GM23248 (cell line): ENCODE measurements at places on chromosomes 5 and 9. TPM values are rescaled to one million over a fixed set of nuclear protein-coding genes. Genes with fewer than 3 reads are reported as not detected.

- H3K27ac ChIP-seq, result no peak overlapping the region
- DNase-seq, result no peak
- no peaks in the 10 kb centered on the region for H3K36me3 ChIP-seq
- H3K4me3 ChIP-seq, result no peak overlapping the region
These were observed 108.5 kb downstream of the MACIR start for GRCh38 chr5:103366918-103367549.

DNA sequence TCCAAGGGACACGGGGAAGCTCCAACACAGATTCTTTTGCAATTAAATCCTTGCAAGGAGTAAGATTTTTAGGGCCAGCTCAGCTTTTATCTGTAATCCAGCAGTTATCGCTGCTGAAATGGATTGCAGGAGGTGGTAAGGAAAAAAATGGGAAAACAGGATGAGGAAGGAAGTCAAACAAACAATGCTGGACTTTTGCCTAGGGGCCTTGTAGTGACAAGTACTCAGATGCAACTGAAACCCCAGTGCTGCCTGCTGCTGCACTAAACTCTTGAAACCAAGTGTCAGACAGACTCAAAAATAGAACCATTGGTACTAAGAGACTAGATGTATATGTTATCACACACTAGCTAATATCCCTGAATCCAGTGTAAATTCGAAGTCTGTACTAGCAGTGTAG lies 309.2 kb downstream of the CTNND2 start:
- no peaks in the 10 kb centered on the region for H3K27me3 ChIP-seq
- no peak for DNase-seq
- H3K4me1 ChIP-seq, result no peaks in the 10 kb centered on the region
- H3K27ac ChIP-seq, result no peak overlapping the region

DNA sequence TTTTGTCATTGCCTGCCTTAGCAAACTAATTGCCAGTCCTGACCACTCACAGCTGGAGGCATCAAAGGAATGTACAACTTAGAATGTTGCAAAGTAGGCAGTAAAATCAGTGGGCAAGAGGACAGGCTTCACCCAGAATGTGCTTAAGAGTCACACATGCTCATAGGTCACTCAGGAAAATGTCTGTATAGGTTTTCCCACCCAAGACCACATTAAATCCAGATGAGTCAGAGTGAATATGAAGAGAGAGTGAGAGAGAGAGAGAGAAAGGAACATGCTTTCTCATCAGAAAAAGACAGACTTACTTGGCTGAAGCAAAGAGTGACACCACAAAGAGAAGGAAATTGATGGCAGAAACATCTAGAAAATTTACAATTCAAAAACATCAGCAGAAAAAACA lies 37.9 kb downstream of the PLEKHG4B start:
- no peaks in the 10 kb centered on the region for H3K36me3 ChIP-seq
- H3K27ac ChIP-seq, result peak overlapping the region; percentile 51
- peak overlapping the region; percentile 23; the same call in 1 of the 2 replicates for H3K4me3 ChIP-seq
- peaks cover 23% of the 10 kb centered on the region for H3K4me1 ChIP-seq
- peak; percentile 74 for DNase-seq
- H3K27me3 ChIP-seq, result peaks cover 10% of the 10 kb centered on the region; the same call in 1 of the 2 replicates

- H3K4me3 ChIP-seq, result no peak overlapping the region
- H3K27ac ChIP-seq, result no peak overlapping the region
- H3K36me3 ChIP-seq, result no peaks in the 10 kb centered on the region
These were observed 101.0 kb downstream of the NSG2 start for GRCh38 chr5:174146556-174146955.

- H3K4me3 ChIP-seq, result no peak overlapping the region
- no peaks in the 10 kb centered on the region for H3K36me3 ChIP-seq
These were observed 203.7 kb upstream of the SLC24A2 start for GRCh38 chr9:19992556-19992955.

GRCh38 chr5:155564541-155564940 lies 551.0 kb downstream of the KIF4B start:
- H3K27me3 ChIP-seq, result no peaks in the 10 kb centered on the region
- H3K36me3 ChIP-seq, result no peaks in the 10 kb centered on the region
- H3K4me3 ChIP-seq, result no peak overlapping the region
- no peaks in the 10 kb centered on the region for H3K4me1 ChIP-seq

DNA sequence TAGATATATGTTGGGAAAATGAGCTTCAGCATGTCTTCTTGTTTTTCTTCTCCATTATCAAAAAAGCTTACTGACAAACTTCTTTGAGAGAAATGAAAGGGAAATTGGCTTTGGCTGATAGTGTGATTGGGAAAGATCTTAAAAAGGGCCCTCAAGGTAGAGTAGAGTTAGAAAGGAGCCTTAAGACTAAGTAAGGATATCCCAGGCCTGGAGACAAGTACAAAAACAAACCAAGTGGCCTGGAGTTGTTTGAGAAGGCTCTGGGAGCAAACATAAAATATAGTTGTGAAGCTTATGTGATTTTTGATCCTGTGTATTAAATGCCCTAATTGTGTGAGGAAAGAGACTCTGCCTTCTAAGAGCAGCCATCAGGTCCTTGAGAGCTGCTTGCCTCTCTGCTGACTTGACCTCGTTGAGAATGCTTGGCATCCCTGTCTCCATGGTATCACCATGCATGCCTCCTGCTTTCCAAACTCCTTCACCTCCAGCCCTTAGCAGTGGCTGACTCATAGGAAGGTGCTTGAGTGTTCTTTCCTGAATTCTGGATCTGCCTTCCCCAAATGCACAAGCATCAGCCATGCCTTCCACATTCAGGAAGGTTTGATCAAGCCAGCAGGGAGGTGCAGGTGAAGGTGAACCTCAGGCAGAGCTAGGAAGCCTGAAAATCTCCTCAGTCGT lies 78.9 kb downstream of the SMARCA2 start:
- peak overlapping the region; percentile 13; the same call in 1 of the 2 replicates for H3K27ac ChIP-seq
- DNase-seq, result peak; percentile 73
- H3K27me3 ChIP-seq, result no peaks in the 10 kb centered on the region
- no peak overlapping the region for H3K4me3 ChIP-seq

- DNase-seq, result peak; percentile 58
- no peaks in the 10 kb centered on the region for H3K36me3 ChIP-seq
- no peaks in the 10 kb centered on the region for H3K27me3 ChIP-seq
These were observed 97.1 kb upstream of the IRX2 start for GRCh38 chr5:2848619-2849018.

Gene ORM1
- polyA plus RNA-seq, result not detected in 2 replicates

Gene NIPAL4
- polyA plus RNA-seq, result not detected in 2 replicates
